ENCODE measurements at places on chromosomes 11 and 22.

GRCh38 chr22:29258407-29259252 lies 9.2 kb downstream of the RHBDD3 start:
- no peak overlapping the region for H3K4me3 ChIP-seq
- DNase-seq = no peak
- H3K4me1 ChIP-seq = no peaks in the 10 kb centered on the region
- H3K36me3 ChIP-seq = no peaks in the 10 kb centered on the region
- H3K27ac ChIP-seq = no peak overlapping the region

DNA sequence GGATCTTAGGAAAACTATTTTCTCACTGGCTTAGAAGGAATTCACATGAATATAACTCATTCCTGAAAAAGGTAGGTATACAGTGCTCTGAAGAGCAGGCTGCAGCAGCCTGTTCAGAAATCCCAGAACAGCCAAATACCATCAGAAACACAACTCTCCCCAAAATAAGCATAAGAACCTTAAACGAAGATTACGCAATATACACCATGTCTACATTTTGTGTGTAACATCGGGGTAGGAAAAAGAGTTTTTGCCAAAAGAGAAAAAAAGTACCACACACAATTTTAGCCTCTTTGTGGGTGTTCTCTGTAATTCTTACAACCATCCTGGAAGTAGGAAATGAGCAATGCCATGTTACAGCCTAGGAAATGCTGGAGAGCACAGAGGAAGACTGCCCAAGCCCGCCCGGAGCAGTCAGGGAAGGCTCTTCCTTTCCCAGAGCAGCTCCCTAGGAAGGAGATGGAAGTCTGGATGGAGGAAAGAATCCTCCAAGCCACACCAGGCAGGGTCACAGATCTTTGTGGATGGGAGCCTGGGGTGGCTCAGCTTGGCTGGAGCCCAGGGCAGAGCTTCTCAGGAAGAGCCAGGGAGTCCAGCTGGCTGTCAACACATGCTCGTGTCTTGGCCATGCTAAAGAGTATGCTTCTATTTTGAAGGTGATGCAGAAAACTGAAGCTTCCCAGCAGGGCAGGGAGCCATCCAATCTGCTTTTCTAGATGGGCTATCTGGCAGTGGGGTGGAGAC lies 49.7 kb upstream of the ARFGAP3 start:
- no peak for DNase-seq
- H3K27ac ChIP-seq = peak overlapping the region; percentile 91
- no peaks in the 10 kb centered on the region for H3K27me3 ChIP-seq

GRCh38 chr11:72274435-72274834 lies 30.5 kb upstream of the PHOX2A start:
- H3K36me3 ChIP-seq = no peaks in the 10 kb centered on the region
- no peaks in the 10 kb centered on the region for H3K4me1 ChIP-seq
- no peak overlapping the region for H3K27ac ChIP-seq
- H3K27me3 ChIP-seq = no peaks in the 10 kb centered on the region

DNA sequence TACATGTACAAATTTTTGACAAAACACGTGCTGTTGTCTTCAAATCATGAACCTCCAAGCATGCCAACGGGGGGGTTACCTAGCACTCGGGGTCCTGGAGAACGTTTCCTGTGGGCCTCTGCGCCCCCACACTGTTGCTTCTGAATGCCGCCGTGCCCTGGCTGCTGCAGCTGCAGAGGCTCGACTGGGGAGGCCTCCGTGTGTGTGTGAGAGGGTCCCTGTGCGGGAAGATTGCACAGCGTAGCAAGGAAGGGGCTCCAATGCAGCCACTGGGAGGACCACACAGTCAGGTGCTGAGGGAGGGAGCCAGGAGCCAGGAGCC lies 1322.2 kb downstream of the TBC1D22A start:
- no peaks in the 10 kb centered on the region for H3K4me1 ChIP-seq
- H3K27ac ChIP-seq = no peak overlapping the region
- DNase-seq = no peak
- no peaks in the 10 kb centered on the region for H3K36me3 ChIP-seq

GRCh38 chr11:100359281-100359680 lies 327.8 kb upstream of the ARHGAP42 start:
- no peak overlapping the region for H3K27ac ChIP-seq
- H3K36me3 ChIP-seq = no peaks in the 10 kb centered on the region
- H3K27me3 ChIP-seq = no peaks in the 10 kb centered on the region

DNA sequence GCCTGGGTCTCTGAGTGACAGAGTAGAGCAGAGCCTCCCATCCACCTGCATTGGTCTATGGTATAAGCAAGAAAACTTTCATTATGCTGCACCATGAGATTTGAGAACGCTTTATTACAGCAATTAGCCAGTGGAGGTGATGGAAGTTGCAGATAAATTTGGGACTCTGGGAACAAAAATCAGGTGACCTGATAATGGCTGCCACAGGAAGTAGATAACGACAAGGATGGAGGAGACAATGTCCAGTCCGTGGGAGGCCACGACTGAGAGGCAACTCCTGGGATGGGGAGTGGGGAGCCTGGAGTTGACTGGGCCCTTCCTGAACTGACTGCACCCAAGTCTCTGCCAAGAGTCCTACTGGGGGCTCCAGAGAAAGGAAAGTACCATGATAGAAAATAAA lies 4.7 kb downstream of the MRGPRD start:
- H3K36me3 ChIP-seq = no peaks in the 10 kb centered on the region
- no peaks in the 10 kb centered on the region for H3K4me1 ChIP-seq

DNA sequence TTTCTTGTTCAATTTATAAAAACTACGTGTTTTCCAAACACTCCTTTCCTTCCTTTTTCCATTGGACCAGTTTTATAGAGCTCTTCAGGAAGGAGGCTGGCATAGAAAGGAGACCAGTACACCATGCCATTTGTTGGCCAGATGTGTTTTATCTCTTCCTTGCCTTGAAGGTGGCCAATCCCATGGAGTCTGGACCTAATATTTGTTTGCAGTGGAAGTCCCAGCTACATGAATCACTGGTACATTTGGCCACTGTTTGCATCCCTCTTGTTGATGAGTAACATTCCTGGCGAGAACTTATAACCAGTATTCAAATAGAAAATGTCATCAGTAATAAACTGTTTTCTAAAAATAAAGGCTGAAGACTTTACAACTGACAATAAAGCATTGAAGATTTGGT lies 110.2 kb downstream of the ANO3 start:
- H3K36me3 ChIP-seq = no peaks in the 10 kb centered on the region
- no peaks in the 10 kb centered on the region for H3K4me1 ChIP-seq
- no peak overlapping the region for H3K27ac ChIP-seq
- no peaks in the 10 kb centered on the region for H3K27me3 ChIP-seq
- no peak for DNase-seq
- H3K4me3 ChIP-seq = no peak overlapping the region

DNA sequence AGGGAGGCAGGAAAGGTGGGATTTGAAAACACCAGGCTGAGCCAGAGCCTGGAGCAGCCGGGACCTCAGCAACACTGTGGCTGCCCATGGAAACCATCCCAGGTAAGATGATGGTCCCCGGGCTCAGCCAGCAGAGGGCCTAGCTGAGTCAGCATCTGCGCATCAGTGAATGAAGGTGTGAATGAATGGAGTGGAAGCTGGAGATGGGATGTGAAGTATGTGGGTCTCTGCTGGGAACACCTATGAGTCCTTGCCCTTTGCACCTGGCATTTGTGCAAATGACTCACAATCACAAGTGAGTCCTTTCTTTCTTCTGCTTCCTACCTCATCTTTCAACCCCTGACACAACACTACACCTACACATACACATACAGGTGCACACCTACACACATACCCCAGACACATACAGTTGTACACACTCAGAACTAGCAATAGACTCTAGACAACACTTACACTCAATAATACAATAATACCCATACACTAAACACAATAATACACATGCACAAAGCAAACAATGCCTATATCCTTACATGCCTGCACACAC lies 62.8 kb upstream of the PRDM11 start:
- no peaks in the 10 kb centered on the region for H3K4me1 ChIP-seq
- H3K27ac ChIP-seq = no peak overlapping the region
- no peak for DNase-seq

- no peaks in the 10 kb centered on the region for H3K4me1 ChIP-seq
- no peaks in the 10 kb centered on the region for H3K27me3 ChIP-seq
- H3K27ac ChIP-seq = no peak overlapping the region
- DNase-seq = no peak
- no peak overlapping the region for H3K4me3 ChIP-seq
These were observed 133.2 kb downstream of the SPATA19 start for GRCh38 chr11:133712051-133712560.

GRCh38 chr22:30238661-30239487 lies 7.7 kb downstream of the LIF start:
- no peaks in the 10 kb centered on the region for H3K36me3 ChIP-seq
- H3K27me3 ChIP-seq = no peaks in the 10 kb centered on the region
- no peak for DNase-seq
- H3K4me3 ChIP-seq = no peak overlapping the region
- no peaks in the 10 kb centered on the region for H3K4me1 ChIP-seq
